ENCODE measurements at places on chromosomes 7 and 10.

GRCh38 chr10:84406561-84406960 is 78.2 kb downstream of the CCSER2 start:
- no peak for DNase-seq

DNA sequence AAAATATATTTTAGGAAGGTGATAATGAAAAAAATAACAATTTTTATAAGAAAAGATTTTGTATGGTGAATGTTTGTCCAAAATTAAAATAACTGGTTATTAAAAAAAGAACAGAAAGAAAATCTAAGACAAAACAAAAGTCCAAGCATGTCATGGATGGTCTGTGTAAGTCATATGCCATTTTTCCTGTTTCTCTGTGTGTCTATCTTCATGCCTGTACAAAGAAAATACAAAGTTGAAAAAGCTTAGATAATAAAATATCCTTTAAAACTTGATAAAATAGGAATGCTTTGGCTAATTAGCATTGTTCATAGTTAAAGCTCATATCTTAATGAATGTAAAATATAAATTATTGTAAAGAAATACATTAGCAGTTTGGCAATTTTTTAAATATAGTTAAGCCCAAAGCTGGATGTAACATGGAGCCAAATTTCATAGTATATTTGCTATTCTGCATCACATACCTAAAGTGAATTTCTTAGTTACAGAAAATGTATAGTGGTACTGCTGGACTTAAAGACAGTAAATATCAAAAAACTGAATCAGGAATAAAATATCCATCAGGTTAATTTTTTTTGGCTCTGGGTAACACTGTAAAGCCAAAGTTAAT is 661.1 kb downstream of the PCDH15 start:
- DNase-seq = no peak

GRCh38 chr10:3213208-3213607 is 40.6 kb upstream of the PITRM1 start:
- no peak for DNase-seq

DNA sequence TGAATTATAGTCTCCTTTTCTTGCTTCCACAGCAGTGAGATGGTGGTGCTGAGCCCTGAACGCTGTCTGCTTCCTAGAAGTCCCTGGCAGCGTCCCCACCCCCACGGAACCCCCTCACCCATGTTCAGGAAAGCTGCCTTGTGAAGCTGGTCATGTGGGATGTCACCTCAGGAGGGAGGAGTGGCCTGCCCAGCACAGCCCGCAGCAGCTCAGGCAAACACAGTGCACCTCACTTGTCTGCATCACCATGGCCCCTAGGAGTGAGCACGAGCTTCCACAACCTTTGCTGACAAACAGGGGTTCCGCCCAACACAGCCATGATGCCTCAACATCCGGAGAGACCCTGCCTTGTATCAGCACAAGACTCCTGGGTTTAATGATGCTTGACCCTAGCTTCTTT is 508.9 kb downstream of the RPS24 start:
- no peak for DNase-seq

GRCh38 chr10:111821871-111822270 is 361.7 kb downstream of the GPAM start:
- no peak for DNase-seq

- no peak for DNase-seq
These were observed 213.7 kb upstream of the AOAH start for GRCh38 chr7:36937754-36938563.

DNA sequence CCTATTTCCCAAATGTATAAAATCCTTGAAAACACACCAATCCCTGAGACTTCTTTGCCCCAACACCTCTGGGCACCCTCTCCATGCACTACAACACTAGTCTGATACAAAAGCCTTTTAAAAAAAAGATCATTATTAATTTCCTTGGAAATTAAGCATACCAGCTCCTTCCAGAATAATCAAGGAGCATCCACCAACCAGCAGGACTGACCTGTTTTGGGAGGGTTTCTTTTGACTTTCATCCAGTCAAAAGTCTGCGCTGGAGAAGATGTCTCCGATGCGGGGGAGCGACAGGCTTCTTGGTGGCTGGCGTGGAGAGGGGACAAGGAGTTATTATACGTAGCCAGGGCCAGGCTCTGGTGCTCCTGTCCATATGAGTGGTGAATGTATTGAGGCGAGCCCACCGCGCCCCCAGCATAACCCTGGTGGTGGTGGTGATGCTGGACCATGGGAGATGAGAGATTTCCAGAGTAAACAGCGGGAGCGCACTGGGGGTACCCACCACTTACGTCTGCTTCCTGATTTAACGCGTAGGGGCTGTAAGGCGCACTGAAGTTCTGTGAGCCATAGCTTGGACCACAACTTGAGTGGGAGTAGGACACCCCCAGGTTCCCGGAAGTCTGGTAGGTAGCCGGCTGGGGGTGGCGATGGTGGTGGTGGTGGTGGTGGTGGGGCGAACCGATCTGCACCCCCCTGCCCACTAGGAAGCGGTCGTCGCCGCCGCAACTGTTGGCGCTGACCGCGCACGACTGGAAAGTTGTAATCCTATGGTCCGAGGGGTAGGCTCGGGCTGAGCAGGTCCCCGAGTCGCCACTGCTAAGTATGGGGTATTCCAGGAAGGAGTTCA is 527 bp downstream of the HOXA1 start:
- no peak for DNase-seq

DNA sequence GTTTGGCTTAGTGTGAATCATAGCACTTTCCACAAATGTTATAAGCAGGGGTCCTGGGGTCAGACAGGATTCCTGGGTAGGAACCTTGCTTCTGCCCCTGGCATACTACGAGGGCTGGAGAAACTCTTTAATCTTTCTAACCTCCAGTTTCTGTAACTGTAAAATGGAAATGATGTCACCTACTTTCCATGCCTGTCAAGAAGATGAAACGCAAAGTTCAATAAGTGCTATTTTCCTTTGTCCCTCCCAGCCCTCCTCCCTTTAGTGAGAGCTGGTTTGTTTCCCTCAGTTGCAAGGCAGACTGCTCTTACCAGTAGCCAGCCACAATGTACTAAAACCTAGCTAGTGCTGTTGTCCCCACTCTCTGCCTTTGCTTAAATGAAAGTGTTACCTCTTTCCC is 117.1 kb upstream of the HPS1 start:
- DNase-seq = no peak

GRCh38 chr10:103816431-103816830 is 38.9 kb downstream of the SH3PXD2A start:
- DNase-seq = no peak

GRCh38 chr7:68865351-68866199 is 732.7 kb upstream of the AUTS2 start:
- DNase-seq = no peak

- no peak for DNase-seq
These were observed 101.0 kb upstream of the EGFR start for GRCh38 chr7:54917613-54918391.

DNA sequence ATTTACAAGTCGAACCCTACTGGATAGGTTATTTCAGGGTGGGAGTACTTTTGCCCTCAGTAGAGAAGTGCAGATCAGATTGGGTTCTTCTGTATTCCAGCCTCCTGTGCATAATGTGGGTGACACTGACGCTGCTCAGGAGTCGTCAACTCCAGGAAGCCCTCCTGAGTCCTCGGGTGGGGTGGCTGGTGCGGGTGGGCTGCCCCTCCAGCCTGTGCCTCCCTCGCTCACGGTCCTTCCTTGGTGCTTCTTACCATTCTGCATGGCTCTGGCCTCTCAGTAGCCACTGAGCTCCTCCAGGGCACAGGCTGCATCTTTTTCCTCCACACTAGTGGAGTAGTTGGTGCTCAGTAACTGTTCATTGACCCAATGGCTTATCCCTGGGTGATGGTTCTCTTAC is 4.3 kb downstream of the CDH23 start:
- DNase-seq = no peak

- DNase-seq = no peak
These were observed 28.9 kb downstream of the SLC26A4 start for GRCh38 chr7:107689553-107689952.

GRCh38 chr10:86703176-86703575 is 34.9 kb downstream of the LDB3 start:
- no peak for DNase-seq

- DNase-seq = no peak
These were observed 22.6 kb downstream of the EPDR1 start for GRCh38 chr7:37942934-37943610.

- DNase-seq = no peak
These were observed 353.8 kb downstream of the GPR37 start for GRCh38 chr7:124411796-124412195.

DNA sequence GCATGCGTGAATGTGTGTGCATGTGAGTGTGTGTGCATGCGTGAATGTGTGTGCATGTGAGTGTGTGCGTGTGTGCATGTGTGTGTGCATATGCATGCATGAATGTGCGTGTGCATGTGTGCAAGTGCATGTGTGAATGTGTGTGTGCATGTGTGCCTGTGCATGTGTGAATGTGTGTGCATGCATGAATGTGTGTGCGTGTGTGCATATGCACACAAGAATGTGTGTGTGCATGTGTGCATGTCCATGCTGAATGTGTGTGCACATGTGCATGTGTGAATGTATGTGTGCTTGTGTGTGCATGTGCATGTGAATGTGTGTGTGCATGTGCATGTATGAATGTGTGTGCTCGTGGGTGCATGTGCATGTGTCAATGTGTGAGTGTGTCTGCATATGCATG is 42.1 kb upstream of the NUB1 start:
- DNase-seq = no peak

DNA sequence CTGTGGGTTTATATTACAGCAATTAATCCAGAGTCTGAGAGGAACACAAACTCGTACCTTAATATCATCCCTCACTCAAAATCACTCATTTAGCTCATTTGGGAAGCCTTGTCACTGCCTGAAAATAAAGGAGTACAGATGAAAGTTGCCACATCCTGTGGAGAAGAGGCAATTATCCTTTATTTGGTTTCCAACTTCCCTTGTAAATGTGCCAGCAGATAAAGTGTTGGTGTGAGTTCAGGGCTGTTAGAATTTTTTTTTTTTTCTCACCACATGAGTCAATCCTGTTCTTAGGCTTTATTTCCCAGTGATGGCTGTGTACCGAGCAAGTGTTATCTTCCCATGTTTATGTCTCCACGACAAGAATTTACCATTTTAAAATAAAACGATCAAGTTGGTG is 99.0 kb upstream of the SMIM30 start:
- DNase-seq = no peak

DNA sequence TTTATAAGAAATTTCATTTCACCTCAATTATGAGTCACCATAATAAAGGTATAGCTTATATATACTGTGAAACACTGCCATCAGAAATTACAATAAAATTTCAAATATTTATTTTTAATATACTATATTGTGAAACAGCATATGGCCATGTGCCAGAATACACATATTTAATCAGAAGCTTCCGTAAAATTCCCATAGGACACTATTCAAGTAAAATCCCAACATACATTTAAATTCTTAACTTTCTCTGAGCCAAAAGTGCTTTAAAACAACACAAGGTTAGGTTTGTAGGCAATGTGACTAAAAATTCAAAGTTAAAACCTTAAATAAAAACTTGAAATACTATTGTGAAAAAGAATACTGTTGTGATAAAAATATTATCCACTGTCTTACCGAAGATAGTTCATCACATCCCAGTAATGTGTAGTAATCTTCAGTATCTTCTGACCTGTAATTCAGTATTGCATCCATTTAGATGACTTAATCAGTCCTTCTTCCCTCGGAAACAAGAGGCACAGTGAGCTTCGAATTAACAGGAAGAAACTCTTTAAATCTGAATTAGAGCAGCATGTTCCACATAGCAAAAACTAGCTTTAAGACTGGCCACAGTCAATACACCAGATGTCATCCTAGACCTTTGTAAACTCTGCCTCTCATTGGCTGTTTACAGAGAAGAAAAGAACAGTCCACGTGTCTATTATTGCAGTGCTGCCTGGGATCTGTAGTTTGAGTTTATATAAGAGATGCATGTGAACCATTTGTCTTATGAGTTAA is at the start of gene DNAJC12:
Gene DNAJC12, minus strand, starts transcription at position 648 of the 774 bp plus-strand sequence. Its CDS starts 177 bp downstream, at position 471.
- DNase-seq = no peak

GRCh38 chr7:22555476-22555875 is 55.5 kb upstream of the STEAP1B start:
- no peak for DNase-seq

DNA sequence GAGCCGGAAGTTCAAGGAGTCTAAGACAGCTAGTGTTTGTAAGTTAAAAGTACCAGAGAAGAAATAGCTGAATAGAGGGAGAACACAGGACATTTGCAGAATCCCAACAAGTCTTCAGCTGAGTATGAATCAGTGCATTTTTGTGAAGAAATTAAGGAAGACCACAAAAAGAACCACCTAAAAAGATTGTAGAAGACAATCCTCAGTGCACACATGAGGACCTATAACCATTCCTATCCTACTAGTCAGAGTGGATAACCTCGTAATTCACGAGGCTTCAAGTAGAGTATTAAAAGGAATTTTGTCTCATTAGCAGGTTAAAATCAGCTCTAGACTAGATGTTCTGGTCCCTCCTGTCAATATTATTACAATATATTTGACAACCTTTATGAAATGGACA is 295.4 kb upstream of the KAT6B start:
- DNase-seq = no peak

DNA sequence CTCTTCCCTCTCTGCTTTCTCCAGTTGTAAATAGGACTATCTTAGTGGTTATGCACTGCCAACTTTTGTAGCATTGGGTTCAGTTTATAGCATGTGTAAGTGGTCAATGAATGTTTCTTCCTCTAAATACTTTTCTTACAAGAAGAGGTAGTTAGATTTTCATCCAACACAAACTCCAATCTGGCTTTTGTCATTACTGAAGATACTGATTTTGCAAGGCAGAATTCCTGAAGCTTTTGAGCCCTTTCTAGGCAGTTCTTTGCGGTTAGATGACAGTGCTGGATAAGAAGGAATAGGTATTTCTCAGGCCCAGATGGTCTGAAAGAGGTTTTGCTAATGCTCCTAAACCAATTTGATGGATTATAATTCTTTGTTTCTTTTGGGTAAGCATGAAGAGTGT is 60.5 kb downstream of the BICC1 start:
- DNase-seq = no peak

DNA sequence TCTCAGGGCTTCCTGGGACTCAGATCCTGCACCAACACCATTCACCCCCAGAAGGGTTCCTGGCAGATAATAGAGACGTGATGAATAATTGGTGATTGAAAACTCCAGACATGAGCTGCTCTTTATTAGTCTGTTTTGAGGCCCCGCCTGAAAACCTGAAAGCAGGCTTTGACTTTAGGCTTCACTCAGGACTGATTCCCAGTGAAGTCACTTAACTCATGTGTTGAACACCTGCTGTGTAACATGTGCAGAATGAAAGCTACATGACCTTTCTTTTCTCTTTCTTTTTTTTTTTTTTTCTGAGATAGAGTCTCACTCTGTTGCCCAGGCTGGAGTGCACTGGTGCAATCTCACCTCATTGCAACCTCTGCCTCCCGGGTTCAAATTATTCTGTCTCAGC is 8.9 kb downstream of the SPACDR start:
- no peak for DNase-seq

- DNase-seq = no peak
These were observed 36.5 kb downstream of the DENND2A start for GRCh38 chr7:140604076-140604475.

All from progenitor cell of endocrine pancreas (in vitro differentiated cells).